Kidney glomerular epithelial cell (primary cell): ENCODE measurements at places on chromosomes 2 and 18.

DNA sequence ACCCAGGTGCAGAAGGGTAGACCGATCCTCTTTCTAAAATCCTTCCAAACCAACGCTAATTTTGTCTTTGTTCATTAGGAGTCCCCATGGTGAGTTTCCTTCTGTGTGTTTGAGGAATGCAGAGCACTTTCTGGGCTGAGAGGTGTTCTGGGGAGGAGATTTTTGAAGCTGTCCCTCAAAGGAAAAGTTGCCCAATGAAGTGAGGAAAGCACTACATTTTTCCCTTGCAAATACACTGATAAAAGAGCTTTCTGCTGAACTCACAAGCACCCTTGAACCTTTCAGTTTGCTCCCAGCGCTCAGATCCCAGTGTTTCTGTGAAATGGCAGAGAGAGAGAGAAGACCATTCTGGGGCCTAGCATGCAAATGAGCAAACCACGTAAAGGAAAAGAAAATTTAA is 299.6 kb upstream of the FANCL start:
- no peak for DNase-seq

- DNase-seq, result no peak
Observed at GRCh38 chr18:5984245-5984644, 88.9 kb upstream of the TMEM200C start.

- DNase-seq, result no peak
Observed at GRCh38 chr2:156437272-156437930, 1.2 kb downstream of the GPD2 start.

DNA sequence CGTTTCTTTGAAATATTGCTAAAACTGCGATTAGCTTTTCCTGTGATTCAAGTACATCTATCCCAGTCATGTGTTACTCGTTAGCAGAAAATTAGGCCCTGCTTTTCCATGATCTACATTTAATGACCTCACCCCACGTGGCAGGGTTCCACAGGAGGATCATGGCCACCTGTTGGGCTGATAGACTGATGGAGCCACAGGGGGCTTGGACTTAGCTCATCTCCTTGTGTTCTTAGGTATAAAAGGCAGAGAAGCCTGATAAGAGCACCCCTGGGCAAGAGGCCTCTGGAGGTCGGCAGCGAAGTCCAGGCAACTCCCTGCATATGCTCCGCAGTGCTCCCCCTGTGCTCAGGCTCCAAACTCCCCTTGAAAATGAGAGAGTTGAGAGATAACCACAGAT is 12.9 kb downstream of the FZD7 start:
- no peak for DNase-seq

GRCh38 chr18:59383851-59384250 is 24.8 kb upstream of the LMAN1 start:
- no peak for DNase-seq

GRCh38 chr2:166764216-166764615 is 124.1 kb upstream of the XIRP2 start:
- no peak for DNase-seq

GRCh38 chr2:169265591-169265990 is 96.7 kb downstream of the LRP2 start:
- no peak for DNase-seq

DNA sequence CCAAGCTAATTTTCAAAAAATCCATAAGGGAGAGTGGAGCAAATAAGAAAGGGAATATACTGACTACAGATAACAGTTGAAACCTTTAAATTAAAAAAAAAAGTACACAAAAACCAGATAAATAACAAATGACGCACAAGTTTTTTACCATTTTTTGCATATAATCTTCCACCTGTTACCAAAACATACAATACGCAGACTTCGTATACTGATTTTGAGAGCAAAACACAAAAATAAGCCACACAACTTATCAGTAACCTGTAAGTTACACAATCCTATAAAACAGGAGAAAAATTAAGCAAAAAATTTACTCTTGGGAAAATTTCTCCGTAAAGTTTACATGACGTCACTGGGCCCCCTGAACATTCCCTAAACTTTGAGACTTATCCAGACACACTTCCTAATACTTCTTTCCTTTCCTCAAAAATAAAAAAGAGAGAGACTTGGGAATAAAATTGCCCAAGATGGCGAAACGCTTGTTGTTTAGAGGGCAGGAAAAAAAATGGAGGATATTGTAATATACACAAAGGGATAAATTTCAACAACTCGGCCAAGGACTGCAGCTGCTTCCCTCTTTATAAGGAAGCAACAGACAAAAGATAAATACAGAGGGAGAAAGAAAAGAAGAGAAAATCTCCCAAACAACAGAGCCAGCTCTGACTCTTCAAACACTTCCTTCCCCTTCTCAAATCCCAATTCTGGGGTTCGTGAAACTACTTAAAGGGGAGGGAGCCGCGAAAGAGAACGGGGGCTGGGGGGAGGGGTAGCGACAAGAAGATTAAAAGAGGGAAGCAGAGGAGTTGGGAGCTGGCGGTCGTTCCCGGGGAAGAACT is 1.6 kb downstream of the BAZ2B start:
- peak; percentile 70 for DNase-seq

- DNase-seq, result no peak
Observed at GRCh38 chr18:3304832-3305231, 42.9 kb downstream of the MYL12B start.

DNA sequence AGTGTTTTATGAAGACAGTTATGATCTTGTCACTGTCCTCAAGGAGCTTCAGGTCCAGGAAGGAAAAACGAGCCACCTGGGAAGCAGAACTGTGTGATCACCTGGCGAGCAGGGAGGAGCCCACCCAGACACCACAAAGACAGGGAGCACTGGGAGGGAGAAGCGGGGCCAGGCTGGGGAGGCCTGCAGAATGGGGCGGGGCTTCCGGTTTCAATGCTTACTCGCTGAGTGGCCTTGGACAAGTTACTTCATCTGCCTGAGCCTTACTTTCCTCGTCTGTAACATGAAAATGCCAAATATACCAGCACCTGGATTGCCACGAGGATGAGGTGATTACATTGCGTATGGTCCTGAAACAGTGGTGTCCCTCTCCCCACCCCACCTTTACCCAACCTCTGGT is 227.5 kb downstream of the ANKRD30B start:
- no peak for DNase-seq

GRCh38 chr2:230174466-230174865 is 45.3 kb downstream of the SP110 start:
- no peak for DNase-seq

- DNase-seq, result no peak
Observed at GRCh38 chr2:171407030-171407675, 26.6 kb downstream of the METTL8 start.

DNA sequence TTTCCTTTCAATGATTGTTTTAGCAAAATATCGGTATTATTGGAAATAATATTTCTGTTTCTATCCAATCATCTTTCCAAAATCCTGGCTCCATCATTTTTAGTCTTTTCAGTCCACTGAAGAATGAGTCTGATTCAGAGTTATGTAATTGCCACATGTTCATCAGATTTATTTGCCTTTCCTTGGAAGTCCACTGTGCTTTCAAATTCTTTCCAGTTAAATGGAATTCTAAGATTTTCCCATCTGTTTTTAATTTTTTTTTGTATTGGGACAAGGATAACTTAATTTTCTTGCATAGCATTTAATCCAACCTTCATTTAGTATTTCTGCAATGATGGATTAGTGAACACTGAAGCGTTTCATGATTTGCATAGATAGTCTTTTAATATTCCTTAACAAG is 521.5 kb upstream of the NRXN1 start:
- DNase-seq, result no peak

GRCh38 chr18:37524498-37525261 is 40.9 kb downstream of the CELF4 start:
- no peak for DNase-seq

GRCh38 chr2:75065402-75066008 is 107.1 kb downstream of the POLE4 start:
- no peak for DNase-seq

- no peak for DNase-seq
Observed at GRCh38 chr2:123101434-123101833, 923.7 kb upstream of the CNTNAP5 start.

DNA sequence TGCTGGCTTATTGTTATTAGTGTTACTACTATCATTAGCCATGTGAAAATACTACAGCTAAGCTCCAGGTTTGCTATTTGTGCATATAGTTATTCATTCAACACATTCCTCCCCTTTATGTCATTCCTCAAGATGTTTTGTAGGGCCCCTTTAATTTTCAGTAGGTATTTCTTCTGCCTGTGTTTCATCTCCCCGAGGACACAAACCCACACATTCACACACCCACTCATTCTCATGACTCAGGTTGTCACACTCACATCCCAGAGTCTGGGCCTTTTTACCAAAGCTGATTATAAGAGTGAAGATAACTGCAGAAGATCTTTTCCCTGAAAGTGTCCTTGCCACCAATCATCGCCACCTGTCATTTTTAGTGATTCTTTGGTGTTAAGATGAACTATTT is 68.6 kb upstream of the SPOPL start:
- DNase-seq, result peak; percentile 51
